Choroid plexus epithelial cell (primary cell): ENCODE measurements at places on chromosomes 3 and 15.

DNA sequence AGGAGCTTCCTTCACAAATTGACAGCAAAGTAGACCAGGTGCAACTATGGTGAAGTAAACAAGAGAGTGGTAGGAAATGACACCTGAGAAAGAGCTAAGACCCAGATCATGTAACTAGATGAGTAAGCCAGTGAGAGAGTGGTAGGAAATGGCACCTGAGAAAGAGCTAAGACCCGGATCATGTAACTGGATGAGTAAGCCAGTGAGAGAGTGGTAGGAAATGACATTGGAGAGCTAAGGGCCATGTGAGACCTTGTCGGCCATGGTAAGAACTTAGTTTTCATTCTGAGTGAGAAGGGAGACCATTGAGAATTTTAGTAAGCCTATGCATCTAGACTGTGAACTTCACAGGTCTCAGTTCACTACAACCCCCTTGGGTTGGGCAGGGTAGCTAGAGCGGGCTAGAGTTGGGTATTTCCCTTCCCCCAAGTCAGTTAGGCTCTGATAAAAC lies 5.4 kb upstream of the SENP7 start:
- DNase-seq, result peak; percentile 10

DNA sequence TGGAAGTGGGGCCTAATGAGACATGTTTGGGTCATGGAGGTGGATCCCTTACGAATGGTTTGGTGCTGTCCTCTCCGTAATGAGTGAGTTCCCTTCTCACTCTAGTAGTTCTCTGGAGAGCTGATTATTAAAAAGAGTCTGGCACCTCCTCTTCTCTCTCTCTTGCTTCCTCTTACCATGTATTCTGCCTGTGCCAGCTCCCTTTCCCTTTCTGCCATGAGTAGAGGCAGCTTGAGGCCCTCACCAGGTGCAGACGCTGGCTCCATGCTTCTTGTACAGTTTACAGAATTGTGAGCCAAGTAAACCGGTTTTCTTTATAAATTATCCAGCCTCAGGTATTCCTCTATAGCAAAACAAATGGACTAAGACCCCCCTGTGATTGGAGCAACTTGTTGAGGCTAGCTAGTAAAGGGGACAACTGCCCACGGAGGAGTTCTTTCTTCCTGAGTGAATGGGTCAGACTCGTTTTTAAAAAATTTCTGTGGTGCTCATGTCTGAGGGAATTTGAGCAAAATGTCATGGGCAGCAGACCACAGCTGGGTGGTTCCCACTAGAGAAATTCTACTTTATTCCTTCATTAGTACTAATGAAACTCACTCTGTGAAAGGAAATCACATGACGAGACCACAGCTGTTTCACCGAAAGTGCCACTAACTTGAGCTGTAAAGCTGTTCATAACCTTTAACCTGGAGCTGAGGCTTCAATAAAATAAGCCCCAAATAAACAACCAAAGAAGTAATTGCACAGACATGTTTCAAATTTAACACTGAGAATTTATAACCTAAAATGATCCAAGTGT lies 210.0 kb downstream of the NFKBIZ start:
- DNase-seq, result no peak

DNA sequence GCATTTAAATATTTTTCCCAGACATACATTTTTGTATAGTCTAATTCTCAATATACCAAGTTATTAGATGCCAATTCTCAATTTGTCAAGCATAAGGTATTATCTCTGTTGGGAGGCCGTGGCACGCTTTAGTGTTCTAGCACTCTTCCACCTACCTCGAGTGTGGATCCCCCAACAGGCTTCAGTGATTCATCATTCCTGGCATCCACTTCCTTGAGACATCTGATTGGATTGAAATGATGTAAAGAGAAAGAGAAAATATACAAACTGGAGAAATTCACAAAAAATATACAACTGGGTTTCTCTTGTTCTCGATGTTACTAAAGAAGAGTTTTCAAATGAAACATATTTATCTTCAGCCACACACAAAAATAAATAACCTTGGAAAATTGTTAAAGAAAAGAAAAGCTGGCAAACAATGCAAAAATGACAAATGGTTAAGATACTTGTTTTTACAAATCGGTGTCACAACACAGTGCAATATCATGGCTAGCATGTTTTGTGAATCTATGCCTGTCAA lies 218.0 kb upstream of the CDIN1 start:
- DNase-seq, result peak; percentile 84

- peak; percentile 96 for DNase-seq
Observed at GRCh38 chr15:68277603-68278344, at the start of gene FEM1B. Gene FEM1B (plus strand): TSS chr15:68277745. CDS start chr15:68278418, 673 bp downstream.

DNA sequence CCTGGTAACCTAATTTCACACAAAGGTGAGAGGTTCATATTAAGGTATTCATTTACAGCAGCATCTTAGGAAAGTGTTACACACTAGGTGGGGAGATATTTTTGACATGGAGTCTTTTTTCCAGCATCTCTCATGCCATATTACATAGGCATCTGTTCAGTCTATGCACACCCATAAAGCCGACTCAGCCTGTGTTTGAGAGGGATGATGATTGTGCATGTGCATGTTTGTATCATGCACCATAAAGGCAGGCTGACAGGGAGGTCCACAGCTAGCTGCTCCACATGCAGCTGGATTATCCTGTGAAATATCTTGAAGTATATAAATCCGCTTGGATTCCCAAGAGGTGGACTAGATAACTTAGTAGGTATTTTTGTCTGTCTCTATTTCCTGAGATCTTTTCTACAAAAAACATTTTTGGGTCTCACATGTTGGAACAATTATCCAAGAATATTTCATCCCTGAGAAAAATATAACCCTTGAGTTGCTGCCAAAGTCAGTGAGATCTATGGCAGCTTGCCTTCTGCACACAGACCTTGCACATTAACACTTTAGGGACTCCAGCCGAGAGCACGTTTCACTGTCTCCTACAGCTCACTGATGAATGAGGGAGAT lies 288.4 kb upstream of the DPH6 start:
- no peak for DNase-seq

DNA sequence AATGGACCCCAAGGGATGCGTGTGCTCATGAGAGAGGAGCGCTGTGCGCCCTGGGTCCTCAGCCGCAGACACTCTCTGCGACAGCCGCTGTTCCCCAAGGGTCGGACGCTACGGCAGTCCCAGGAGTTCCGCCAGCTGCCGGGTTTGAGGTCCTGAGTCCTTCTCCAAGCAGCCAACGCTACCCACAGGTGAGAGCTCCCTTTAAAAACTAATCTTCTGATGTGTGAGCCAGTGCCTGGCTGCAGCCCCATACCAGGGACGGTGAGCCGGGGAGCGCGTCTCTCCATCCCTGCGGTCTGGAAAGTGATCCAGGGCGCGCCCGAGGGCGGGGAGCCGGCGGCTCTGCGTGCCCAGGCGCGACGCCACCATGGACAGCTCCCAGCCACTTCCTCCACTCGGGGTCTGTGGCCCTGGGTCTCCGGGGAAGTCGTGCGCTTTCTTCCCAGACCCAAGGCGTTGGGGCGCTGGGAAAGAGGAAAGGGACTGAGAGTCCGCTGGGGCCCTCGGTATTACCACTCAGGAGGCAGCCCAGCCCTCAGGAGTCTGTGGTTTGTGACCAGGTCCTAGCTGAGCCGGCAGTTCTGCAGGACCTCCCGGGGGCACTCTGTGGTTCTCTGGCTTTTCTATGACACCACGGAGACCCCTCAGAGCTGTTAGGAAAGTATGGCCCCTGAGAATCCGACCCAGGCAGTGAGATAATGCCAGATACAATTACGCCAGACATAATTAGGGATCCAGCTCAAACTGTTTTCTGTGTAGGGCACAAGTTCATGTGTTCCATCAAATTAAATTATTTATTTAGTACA lies 1.4 kb downstream of the CEMIP start:
- DNase-seq, result peak; percentile 67

DNA sequence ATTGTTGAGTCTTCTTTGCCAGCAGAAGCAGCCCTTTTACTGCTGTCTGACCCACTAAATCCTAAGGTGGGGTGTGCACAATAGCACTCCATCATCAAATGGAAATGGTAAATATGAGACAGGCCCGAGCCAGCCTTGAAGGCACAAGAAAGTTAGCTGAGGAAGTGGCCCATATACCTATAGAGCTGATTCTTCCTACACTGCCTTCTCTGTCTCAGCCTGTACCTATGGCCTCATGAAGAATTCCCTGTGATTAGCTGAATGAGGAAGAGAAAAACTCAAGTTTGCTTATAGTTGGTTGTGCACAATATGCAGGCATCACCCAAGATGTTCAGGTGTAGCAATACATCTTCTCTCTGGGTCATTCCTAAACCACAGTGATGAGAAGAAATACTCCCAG lies 31.7 kb upstream of the XCR1 start:
- DNase-seq, result no peak

DNA sequence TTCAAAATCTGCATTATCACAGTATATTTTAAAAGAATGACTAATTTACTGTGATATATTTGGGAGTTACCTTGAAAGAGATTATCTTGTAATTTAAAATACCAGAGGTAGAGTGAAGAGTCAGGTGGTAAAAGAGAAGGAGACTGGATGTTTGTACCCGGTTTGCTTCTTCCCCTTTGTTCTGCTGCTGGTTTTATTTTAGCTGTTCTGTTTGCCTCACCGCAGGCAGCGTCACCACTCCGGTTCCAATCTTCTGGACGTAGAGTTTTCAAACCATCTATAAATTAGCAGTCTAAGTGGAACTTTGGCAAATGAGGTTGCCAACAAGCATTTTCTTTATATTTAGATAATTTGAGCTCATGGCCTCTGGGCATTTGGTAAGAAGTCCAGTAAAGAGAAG lies 38.2 kb downstream of the PPARG start:
- no peak for DNase-seq

DNA sequence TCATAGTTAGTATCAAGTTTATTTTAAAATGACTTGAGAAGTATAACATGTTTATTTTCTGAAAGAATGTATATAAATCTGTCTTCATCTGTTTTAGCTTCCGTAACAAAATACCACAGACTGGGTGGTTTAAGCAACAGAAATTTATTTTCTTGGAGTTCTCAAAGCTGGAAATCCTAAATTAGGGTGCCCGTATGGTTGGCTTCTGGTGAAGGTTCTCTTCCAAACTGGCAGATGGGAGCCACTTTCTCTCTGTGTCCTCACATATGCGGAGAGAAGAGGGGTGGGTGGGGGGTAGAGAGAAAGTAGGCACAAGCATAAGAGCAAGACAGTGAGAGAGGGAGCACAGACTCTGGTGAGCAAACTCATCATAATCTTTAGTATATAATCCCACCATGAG lies 142.3 kb downstream of the ZIC1 start:
- no peak for DNase-seq

- no peak for DNase-seq
Observed at GRCh38 chr15:87981969-87982368, 274.6 kb downstream of the NTRK3 start.

- DNase-seq, result no peak
Observed at GRCh38 chr3:69719587-69720122, 19.6 kb upstream of the MITF start.

DNA sequence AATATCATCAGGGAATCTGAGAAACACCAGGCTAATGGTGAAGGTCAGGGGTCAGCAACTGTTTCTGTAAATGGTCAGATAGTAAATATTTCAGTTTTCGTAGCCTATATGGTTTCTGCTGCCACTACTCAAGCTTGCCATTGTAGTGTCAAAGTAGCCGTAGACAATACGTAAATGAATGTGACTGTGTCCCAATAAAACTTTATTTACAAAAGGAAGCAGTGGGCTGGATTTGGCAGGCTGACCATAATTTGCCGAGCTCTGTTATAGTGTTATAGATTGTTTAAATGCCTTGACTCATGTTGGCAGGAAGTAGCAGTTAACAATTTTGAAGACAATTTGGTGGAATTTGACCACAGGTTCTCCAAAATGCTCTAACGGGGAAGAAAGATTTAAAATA lies 548.2 kb downstream of the FOXP1 start:
- DNase-seq, result peak; percentile 83

DNA sequence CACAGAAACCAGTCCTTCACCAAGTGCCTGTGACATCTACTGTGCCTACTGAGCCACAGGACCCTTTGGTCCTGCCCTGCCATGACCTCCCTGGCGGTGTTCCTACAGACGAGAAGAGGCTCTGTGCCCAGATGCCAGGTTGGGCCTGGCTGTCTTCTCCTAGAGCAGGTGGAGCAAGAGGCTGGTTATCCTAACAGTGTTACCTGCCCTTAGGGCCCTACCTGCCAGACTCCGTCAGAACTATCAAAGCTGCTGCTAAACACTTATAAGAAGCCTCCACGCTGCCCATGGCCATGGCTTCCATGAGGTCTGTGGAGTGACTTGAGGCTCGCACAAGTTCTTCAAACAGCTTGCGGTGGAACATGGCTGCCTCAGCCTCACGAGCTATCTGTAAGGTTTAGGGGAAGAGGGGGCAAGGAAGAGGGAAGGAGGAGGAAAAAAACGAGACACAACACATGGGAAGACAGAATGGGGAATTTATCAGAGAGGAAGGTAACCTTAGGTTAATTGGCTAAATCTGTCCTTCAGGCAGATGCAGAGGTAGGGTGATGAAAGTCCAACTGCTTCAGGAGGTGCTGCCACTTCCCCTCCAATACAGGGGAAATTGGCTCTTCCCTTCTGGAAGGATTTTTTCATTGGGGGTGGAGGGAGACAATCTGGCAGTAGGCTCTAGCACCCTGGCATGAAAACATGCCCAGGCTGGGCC lies 5.4 kb upstream of the GRAMD2A start:
- DNase-seq, result no peak
